ENCODE measurements at places on chromosomes 12 and 14.

GRCh38 chr12:107759410-107759809 is 1.5 kb downstream of the PRDM4 start:
- H3K27ac ChIP-seq, result peak overlapping the region; percentile 89
- no peaks in the 10 kb centered on the region for H3K36me3 ChIP-seq
- peaks cover 13% of the 10 kb centered on the region for H3K27me3 ChIP-seq

DNA sequence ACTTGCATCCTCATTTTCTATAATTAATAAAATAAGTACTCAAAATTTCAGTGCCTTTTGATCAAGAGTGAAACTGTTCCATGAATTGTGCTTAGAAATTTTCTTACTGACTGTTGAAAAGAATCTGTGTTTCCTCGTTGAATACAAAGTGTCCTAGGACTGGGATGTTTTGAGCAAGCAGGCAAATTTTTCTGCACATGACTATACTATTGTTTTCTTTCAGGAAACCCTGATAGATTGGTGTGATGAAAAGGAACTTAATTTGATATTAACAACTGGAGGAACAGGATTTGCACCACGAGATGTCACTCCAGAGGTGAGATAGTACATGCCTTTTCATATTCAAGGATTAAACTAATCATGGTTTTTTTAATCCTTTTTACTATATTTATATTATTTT is 316.3 kb downstream of the GPHN start:
- no peaks in the 10 kb centered on the region for H3K36me3 ChIP-seq
- no peak for DNase-seq
- no peak overlapping the region for H3K4me3 ChIP-seq
- no peaks in the 10 kb centered on the region for H3K27me3 ChIP-seq

GRCh38 chr12:46934374-46935111 is 108.7 kb upstream of the SLC38A4 start:
- peaks cover 9% of the 10 kb centered on the region for H3K27me3 ChIP-seq
- DNase-seq, result no peak
- no peak overlapping the region for H3K27ac ChIP-seq
- no peaks in the 10 kb centered on the region for H3K36me3 ChIP-seq
- H3K4me3 ChIP-seq, result no peak overlapping the region
- no peaks in the 10 kb centered on the region for H3K4me1 ChIP-seq

GRCh38 chr14:68312884-68313610 is 479.8 kb downstream of the ZFP36L1 start:
- H3K4me1 ChIP-seq, result peaks cover 6% of the 10 kb centered on the region
- peaks cover 5% of the 10 kb centered on the region for H3K36me3 ChIP-seq
- no peak for DNase-seq

DNA sequence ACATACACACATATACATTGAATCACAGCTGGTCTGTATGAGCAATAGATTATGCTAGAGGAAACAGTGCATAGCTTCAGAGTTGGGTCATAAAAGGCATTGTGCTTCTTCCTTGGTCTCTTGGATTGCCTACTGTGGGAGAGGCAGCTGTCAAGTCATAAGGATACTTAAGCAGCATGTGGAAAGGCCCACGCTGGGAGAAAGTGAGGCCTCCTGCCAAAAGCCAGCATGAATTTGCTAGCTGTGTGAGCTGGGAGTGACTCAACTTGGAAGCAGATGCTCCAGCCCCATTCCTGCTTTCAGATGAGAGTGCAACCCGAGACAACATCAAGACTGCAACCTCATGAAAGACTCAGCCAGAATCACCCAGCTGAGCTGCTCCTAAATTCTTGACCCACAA is 311.9 kb upstream of the TBX3 start:
- H3K4me1 ChIP-seq, result no peaks in the 10 kb centered on the region
- DNase-seq, result no peak
- H3K27ac ChIP-seq, result no peak overlapping the region

All from immature natural killer cell (primary cell).